Suppressor macrophage treated with lipopolysaccharide for 4 hours (primary cell): ENCODE measurements at places on chromosomes 2 and 18.
A peak's percentile ranks its signal among the peaks of the same experiment; 100 is the strongest.

DNA sequence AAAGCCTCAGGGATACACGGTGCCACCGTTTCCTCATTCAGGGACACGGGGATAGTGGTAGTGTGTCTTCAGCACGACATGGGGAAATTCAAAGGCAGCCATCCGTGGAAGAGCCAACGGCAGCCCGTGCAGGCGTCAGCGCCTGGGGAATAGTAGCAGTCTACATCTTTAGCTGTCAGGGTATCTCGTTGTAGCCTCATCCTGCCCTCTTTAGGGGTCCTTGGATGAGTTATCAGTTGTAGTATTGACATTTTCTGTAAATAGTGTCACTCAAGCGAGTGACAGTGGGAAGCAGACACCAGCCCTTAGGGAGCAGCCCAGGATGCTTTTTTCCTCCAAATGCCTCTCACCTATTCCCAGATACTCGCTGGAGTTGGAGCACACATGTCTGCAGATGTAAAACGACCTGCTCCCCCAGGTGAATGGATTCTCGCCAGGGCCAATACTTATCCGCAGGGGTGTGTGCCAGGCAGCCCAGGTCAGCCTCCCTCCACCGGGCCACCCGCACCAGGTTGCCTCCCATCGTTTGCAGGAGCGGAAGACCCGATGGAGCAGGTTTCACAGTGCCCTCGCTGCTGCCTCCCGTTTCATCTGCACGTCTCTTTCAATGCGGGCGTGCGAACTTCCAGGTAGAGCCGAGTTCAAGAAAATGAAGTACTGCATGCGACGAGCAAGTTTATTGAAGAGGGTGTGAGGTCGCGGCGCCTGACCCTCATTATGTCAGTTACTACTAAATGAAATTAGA lies 41.0 kb downstream of the AGAP1 start:
- no peak for DNase-seq

- peak; percentile 53 for DNase-seq
Measured at GRCh38 chr2:196988639-196989038, 62.1 kb upstream of the PGAP1 start.

- no peak for DNase-seq
Measured at GRCh38 chr18:26864658-26865057, 849 bp downstream of the AQP4 start.

- DNase-seq, result no peak
Measured at GRCh38 chr18:22210311-22210754, 40.9 kb downstream of the GATA6 start.

DNA sequence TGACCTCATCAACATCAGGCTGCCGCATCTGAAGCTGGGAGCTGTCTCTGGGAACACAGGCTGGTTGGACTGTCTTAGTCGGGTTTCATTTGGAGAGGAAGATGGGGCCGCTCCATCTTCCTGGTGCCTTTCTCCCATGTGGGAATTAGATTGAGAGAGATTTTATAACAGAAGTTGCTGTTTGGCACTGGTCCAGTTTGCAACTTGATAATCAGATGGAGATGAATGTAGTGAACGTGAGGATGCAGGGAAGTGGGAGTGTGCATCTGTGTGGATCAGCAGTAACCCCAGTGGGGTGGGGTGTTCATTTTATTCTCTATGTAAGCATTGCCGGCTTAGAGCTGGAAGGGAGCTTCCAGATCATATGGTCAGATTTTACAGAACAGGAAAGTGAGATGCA lies 250.9 kb downstream of the DCDC2C start:
- DNase-seq, result no peak

DNA sequence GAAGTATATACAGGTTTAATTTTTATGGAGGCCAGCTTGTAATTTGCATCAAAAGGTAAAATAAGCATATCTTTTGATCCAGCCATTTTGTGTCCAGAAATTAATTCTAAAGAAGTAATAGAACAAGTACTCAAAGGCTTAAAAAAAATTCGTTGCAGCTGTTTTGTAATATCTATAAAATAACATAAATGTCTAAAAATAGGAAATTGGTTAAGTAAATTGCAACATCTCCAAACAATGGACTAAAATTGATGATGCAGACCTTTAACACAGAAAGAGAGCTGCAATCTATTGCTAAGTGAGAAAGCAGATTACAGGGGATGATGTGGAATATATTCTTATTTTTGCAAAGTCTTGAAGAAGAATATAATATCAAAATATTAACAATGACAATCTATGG lies 19.4 kb downstream of the AAK1 start:
- DNase-seq, result peak; percentile 55

DNA sequence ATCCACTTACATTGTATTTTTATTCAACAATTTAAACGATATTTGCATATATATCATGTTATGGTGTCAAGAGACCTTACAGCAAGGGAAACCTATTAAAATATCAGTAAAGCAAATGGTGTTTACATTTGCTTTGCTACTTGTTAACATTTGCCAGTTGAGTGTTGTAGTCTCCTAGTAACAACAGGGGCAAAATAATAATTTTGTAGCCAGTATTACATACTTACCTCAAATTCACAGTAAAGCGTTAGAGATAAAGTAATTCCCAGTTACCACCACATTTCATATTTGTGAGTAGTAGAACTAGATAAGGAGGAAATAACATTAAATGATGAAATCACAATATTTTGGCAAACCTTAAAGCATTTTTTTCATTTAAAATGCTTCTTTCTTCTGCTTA lies 71.3 kb downstream of the FASTKD2 start:
- no peak for DNase-seq

GRCh38 chr2:203706403-203706802 lies at the start of gene CD28:
Gene CD28, plus strand, starts transcription at chr2:203706639. Its CDS starts 58 bp downstream, at chr2:203706697.
- DNase-seq, result peak; percentile 21

DNA sequence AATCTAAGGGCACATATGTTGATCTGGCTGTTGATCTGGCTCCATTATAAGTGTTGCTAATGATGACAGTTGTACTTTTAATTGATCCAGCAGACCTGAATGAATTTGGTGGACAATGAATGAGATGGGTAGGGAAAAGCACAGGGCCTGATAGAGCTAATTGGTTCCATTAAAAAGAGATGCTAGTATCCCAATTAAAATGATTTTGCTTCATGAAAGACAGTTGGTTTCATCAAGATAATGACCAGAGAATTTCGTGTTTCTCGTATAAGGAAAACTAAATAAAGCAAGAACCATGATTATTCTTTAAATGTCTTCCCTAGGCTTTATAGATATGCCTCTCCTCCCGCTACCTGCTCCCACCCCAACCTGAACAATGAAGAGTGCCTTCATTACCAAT lies 108.6 kb upstream of the LRRTM1 start:
- no peak for DNase-seq

DNA sequence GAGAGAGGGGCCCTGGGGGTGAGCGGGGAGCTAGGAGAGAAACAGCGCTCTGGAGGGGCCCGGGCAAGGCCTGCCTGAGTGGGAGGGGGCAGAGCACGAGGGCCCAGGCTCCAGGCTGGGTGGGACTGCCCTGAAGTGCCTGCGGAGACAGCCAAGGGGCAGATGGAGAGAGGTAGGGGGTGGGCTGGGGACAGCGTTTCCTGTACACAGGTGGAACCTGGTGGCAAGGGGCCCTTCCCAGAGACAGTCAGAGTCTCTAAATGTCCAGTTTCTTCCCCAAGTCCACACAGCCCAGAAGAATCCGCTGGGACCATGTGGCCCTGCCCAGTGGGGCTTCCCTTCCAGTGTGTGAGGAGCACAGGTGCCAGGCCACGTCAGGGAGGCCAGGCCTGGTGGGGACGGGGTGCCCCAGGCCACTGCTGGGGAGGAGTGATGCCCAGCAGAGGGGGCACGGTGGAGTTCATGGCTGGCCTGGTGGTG lies 1.7 kb upstream of the GPR35 start:
- DNase-seq, result no peak

DNA sequence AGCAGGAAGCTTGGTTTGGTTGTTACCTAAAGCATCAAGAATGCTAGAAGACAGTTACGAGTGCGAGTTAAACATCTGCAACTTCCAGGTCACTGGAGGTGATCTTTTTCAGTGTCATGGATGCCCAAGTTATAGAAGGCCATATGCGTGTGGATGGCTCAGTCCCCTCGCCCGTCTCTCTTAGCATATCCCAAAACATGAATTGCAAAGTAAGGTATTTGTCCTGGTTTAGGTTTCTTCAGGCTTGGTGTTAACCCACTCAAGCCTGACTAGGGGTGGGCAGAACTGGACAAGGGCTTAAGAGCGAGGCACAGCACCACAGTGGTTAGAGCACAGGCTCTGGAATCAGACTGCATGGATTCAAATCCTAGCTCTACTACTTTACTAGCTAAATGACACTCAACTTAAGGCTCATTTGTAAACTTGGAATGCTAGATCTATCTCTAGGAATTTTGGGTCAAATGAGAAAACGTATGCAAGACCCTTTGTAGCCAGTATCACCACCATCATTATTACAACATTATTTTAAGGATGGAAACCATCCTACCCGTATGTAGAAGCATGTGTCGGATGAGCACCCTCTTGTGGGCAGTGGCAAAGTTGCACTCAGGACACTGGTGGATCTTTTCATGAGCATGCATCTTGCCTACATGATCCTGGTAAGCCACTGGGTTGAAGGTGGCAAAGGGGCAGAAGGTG lies 11.2 kb downstream of the ZNF142 start:
- DNase-seq, result peak; percentile 70

- DNase-seq, result peak; percentile 42
Measured at GRCh38 chr2:157441072-157441454, 2.8 kb downstream of the CYTIP start.

- DNase-seq, result no peak
Measured at GRCh38 chr18:40531051-40531450, 1424.0 kb upstream of the PIK3C3 start.

- no peak for DNase-seq
Measured at GRCh38 chr2:216632346-216632951, 771 bp upstream of the IGFBP2 start.

GRCh38 chr2:6934758-6935651 lies 17.8 kb downstream of the RNF144A start:
- DNase-seq, result peak; percentile 35

DNA sequence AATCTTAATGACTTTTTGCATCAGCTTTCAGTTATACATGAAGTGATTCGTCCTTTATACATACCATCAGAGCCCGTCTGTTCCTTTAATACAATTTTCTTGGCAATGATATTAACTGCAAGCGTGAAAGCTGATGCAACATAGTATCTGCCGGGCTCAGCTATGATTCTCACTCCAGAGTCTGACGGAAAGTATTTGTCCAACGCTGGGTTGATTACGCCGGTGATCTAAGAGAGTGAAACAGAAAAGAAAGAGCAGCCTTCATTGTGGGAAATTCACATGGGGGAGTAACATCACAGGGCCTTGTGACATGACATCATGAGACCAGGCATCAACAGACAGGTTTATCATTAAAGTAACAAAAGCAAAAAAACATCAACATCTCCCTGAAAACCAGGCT lies 6.2 kb downstream of the ODC1 start:
- DNase-seq, result peak; percentile 26

DNA sequence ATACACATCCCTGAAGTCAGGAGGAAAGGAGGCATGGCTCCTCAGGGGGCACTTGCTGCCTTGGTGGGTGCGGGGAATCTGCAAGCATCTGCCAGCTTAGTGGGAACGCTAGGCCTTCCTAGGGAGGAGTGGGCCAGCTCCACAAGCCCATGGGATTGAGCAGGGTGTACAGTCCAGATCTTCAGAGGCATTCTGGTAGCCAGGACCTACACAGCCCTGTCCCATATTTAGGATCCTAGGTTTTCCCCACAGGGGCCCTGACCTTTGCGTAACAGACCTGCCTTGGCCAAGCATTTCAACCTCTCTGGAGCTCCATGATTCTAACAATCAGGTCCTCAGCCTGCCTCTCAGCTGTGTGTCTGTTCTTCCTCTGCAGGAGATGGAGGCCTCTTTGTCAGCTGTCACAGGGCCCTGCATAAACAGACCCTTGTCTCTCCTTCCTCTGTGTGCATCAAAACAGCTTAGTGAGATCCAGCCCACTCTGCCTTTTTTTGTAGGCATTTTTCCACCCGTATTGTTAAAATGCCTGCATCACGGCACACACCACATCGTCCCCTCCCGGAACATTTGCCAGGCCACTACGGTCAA lies 140.2 kb upstream of the NDUFV2 start:
- DNase-seq, result no peak

DNA sequence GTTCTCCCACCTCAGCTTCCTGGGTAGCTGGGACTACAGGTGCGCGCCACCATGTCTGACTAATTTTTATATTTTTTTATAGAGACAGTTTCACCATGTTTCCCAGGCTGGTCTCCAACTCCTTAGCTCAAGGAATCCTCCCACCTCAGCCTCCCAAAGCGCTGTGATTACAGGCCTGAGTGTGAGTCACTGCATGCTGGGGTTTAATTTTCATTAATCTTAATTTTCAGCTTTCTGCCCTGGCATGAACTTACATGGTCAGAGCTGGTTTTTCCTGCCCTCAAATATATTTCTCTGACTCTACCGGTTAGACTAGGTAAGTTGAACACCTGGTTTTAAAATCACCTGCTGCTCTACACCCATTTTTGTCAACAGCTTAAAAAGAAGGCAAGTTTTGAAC lies 3.1 kb downstream of the MARCHF7 start:
- no peak for DNase-seq

DNA sequence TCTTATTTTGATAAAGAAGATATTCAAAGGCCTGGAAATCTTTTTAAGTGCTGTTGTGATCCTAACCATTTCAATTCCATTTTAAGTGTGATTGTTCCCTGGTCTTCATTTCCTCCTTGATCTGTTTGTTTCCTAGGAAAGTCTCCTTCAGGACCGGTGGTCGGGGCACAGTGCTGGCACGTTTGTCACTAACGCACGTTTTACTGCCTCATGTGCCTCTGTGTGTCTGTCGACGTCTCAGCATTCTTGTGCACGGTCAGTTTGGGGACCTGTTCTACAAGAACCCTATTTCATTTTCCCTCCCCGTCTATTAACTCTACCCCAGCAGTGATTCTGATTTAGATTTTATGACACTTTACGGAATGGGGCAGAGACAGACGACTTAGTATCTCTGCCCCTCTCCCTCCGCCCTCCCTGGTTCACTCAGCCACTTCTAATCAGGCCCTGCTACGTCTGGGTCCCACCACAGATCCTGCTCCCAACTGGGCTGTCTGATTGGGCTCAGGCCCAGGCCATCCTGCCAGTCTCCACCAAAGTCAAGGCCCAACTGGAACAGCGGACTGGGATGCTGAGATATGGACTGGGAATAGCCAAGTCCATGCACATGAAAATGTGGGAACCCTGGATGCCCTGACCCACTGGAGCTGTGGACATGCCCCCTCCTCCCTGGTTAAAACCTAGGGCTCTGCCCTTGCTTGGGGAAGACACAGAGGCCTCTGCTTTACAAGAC lies 95.6 kb downstream of the TWIST2 start:
- no peak for DNase-seq
